ENCODE measurements at places on chromosomes 3 and 15. TPM values are rescaled to one million over a fixed set of nuclear protein-coding genes. Genes with fewer than 3 reads are reported as not detected.

- H3K36me3 ChIP-seq, result no peaks in the 10 kb centered on the region
- H3K27me3 ChIP-seq, result no peaks in the 10 kb centered on the region
- no peak overlapping the region for H3K4me3 ChIP-seq
- H3K4me1 ChIP-seq, result peaks cover 32% of the 10 kb centered on the region
- DNase-seq, result no peak
These were observed 4.0 kb upstream of the ZNF710 start for GRCh38 chr15:89997079-89997478.

The AEN gene
- 38.7 TPM for total RNA-seq

The CADPS gene
- not detected for total RNA-seq

The WDR93 gene
- 0.18 TPM for total RNA-seq

- no peaks in the 10 kb centered on the region for H3K36me3 ChIP-seq
- H3K27me3 ChIP-seq, result no peaks in the 10 kb centered on the region
- no peaks in the 10 kb centered on the region for H3K4me1 ChIP-seq
- no peak overlapping the region for H3K27ac ChIP-seq
- DNase-seq, result no peak
These were observed 24.5 kb upstream of the SLC15A2 start for GRCh38 chr3:121869736-121870135.

The NT5DC2 gene
- 137 TPM for total RNA-seq

- H3K27me3 ChIP-seq, result no peaks in the 10 kb centered on the region
- DNase-seq, result peak; percentile 84
- no peak overlapping the region for H3K4me3 ChIP-seq
- H3K4me1 ChIP-seq, result peaks cover 28% of the 10 kb centered on the region
- H3K27ac ChIP-seq, result peak overlapping the region; percentile 67
- no peaks in the 10 kb centered on the region for H3K36me3 ChIP-seq
These were observed 9.1 kb downstream of the BCL2L10 start for GRCh38 chr15:52103217-52104207.

DNA sequence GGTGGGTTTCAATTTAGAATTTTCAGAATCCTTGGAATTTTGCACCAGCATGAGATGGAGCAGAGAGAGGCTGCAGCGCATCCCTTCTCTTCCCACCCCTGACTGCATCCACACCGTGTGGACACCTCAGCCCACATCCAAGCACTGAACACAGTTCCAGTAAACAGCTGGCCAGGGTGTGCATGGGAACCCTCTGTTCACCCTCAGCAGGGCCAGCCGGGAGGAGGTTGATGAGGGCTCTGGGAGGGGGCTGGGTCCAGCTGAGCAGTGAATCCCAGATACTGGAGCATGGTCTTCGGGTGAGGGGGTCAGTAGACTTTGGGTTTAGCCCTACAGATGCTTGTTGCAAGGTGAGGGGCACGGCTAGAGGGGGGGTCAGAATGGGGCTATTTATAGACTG, 85.8 kb downstream of the RPLP1 start:
- no peak overlapping the region for H3K4me3 ChIP-seq
- no peaks in the 10 kb centered on the region for H3K4me1 ChIP-seq
- H3K36me3 ChIP-seq, result no peaks in the 10 kb centered on the region
- H3K27ac ChIP-seq, result no peak overlapping the region
- DNase-seq, result no peak

DNA sequence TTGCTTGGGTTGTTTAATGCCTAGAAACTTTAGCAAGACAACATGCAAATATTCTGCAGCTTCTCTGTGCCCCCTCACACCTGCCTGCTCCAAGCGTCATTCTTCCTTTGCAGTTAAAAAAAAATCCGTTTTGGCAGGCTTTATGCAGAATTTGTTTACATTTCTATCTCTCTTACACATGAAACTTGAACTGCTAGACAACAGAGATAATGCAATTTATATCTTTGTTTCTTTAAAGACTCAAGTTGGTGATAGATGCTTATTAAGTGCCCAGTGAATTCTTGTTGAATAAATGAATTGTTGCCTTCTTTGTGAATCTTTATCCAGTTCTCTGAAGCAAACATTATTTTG, 53.2 kb downstream of the CHST2 start:
- no peak overlapping the region for H3K4me3 ChIP-seq
- H3K36me3 ChIP-seq, result no peaks in the 10 kb centered on the region

- no peaks in the 10 kb centered on the region for H3K27me3 ChIP-seq
- H3K4me1 ChIP-seq, result no peaks in the 10 kb centered on the region
- DNase-seq, result no peak
- H3K27ac ChIP-seq, result no peak overlapping the region
These were observed 225.3 kb downstream of the FOXP1 start for GRCh38 chr3:71358243-71358642.

The PLAAT1 gene
- 3.9 TPM for total RNA-seq

The IQCF5 gene
- total RNA-seq, result not detected

DNA sequence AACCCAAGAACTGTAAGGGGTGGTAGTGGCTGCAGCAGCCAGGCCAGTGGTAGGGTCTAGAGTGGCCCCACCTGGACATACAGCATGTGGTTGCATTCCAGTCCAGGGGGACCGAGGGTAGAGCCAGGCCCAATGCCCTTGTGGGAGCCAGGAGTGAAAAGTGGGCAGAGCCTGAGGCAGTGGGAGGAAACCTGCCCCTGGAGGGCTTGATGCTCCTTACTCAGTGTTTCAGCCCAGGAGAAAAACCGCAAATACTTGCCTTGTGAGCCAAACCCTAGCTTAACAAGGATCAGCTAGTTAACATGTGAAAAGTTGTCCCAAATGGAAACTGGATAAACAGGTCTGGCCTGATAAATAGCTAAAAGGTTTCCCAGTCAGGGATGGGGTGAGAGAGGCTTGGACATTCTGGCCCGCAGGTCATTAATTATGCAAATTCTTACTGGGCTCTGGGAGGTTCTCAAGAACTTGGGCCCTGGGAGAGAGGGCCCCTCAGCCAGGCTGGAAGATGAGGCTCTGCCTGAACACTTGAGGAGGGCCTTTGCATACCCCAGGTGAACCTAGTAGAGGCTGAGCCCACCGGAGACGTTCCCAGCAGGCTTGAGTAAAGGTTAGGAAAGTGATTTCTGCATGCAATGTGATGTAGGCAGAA, 222.1 kb downstream of the THSD4 start:
- H3K4me3 ChIP-seq, result no peak overlapping the region
- H3K4me1 ChIP-seq, result no peaks in the 10 kb centered on the region
- H3K27ac ChIP-seq, result no peak overlapping the region
- no peaks in the 10 kb centered on the region for H3K27me3 ChIP-seq

The CFAP100 gene
- total RNA-seq, result not detected

The STRC gene
- total RNA-seq, result not detected

DNA sequence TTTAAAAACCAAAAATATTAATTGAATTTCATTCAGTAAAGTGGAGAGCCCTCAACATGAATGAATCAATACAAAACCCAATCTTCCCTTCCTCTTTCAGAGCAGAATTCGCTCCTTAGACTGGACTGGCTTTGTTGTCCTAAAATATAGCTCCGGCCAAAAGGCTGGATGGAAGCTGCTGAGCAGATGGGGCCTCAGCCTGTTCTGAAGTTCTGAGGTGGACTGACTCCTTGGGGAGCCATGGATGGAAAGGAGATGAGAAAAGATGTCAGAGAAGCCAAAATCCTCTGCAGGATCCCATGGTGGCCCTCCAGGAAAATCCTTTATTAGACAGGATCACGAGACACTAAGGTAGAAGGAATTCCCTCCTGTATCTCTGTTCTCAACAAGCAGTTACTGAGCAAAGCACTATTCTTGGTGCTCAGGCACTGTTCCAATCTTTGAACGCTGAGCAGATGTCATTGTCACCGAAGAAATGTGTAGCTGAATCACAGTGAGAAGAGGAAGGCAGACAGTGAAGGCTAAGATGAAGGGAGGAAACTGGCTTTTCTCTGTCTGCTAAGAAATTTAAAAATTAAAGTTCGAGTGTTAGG, 122.0 kb downstream of the SEMA6D start:
- no peaks in the 10 kb centered on the region for H3K4me1 ChIP-seq
- H3K27ac ChIP-seq, result no peak overlapping the region
- H3K36me3 ChIP-seq, result no peaks in the 10 kb centered on the region
- no peak for DNase-seq

- no peaks in the 10 kb centered on the region for H3K4me1 ChIP-seq
- H3K4me3 ChIP-seq, result no peak overlapping the region
These were observed 123.9 kb downstream of the MAGI1 start for GRCh38 chr3:65914740-65915367.

The MKRN2OS gene
- total RNA-seq, result not detected

The DNAH12 gene
- 0.21 TPM for total RNA-seq

All from Panc1 (cell line).